ENCODE measurements at places on chromosomes 7 and 10. TPM values are rescaled to one million over a fixed set of nuclear protein-coding genes. Genes with fewer than 3 reads are reported as not detected.

- peak overlapping the region; percentile 31 for H3K4me3 ChIP-seq
- H3K4me1 ChIP-seq = no peaks in the 10 kb centered on the region
- H3K27me3 ChIP-seq = no peaks in the 10 kb centered on the region
- no peaks in the 10 kb centered on the region for H3K36me3 ChIP-seq
- DNase-seq = peak; percentile 75
- peak overlapping the region; percentile 79 for H3K27ac ChIP-seq
Observed at GRCh38 chr10:61896854-61897661, 4.4 kb upstream of the ARID5B start.

MGAM2 gene
- 2.7 TPM for polyA plus RNA-seq

MYH16 gene
- 0.01 TPM for polyA plus RNA-seq

PAPSS2 gene
- polyA plus RNA-seq = 28.4 TPM

Measured in small intestine (tissue), 16 donors.